ENCODE measurements at places on chromosomes 7 and 10.

- peaks cover 43% of the 10 kb centered on the region for H3K36me3 ChIP-seq
- H3K4me3 ChIP-seq, result peak overlapping the region; percentile 73
- no peak for DNase-seq
- H3K27ac ChIP-seq, result peak overlapping the region; percentile 93
Measured at GRCh38 chr10:61899663-61899996, 1.9 kb upstream of the ARID5B start.

GRCh38 chr10:14478604-14479003 lies 147.9 kb upstream of the FRMD4A start:
- no peak overlapping the region for H3K4me3 ChIP-seq
- peaks cover 39% of the 10 kb centered on the region for H3K27me3 ChIP-seq
- DNase-seq, result no peak
- no peaks in the 10 kb centered on the region for H3K36me3 ChIP-seq
- H3K4me1 ChIP-seq, result no peaks in the 10 kb centered on the region

DNA sequence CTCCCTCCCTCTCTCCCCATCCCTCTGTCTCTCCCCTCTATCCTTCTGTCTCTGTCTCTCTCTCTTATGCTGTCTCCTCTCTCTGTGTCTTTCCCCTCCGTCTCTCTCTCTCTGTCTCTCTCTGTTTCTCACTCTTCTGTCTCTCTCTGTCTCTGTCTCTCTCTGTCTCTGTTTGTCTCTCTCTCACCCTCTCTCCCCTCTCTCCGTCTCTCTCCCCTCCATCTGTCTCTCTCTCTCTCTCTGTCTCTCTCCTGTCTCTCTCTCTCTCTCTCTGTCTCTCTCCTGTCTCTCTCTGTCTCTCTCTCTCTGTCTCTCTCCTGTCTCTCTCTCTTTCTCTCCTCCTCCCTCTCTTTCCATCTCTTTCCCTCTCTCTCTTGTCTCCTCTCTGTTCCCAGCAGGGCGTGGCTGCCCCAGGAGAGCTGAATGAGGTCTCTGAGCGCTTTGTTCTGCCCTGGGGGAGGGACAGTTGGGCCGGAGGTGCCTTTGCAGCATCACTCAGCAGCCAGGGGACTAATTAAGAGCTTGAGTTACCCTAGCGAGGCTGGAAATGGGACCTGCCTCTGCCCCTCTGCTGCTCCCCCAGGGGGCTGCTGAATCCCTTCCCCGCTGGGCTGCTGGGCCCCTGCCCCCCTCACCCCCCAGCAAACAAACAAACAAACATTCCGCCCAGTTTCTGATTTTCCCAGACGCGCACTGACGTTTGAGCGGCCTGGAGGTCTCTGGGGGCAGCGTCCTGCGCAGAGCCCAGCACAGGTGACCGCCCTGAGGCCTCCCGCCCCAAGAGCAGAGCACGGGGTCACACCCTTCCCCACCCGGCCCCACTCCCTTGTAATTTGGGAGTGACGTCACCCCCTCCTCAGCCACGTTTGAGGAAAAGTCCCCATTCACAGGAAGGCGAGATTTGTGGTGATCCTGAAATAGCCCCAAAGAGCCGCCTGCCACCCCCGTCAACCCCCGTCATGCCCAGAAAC lies 68.1 kb downstream of the PDGFA start:
- peaks cover 10% of the 10 kb centered on the region for H3K4me1 ChIP-seq
- H3K27ac ChIP-seq, result no peak overlapping the region
- peaks cover 13% of the 10 kb centered on the region for H3K27me3 ChIP-seq

- H3K4me1 ChIP-seq, result peaks cover 14% of the 10 kb centered on the region
- H3K4me3 ChIP-seq, result no peak overlapping the region
- H3K27me3 ChIP-seq, result no peaks in the 10 kb centered on the region
- H3K27ac ChIP-seq, result peak overlapping the region; percentile 17
Measured at GRCh38 chr7:157309988-157310668, 26.7 kb upstream of the DNAJB6 start.

DNA sequence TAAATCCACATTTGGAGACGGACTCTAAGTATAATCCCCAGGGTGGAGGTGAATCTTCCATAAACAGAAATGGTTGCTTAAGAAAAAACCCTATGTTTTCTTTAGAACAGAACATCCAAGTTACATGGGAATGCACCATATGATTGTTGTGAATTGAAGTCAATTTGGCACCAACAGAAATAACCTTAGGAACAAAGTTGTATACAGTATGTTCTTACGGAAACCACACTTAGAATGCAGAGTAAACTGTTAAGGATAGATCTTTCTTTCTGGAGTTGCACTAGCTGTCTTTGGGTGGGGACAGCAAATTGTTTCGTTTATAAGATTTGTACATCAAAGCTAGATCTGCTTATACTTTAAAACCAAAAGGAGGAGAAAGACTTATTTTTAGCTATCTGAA lies 316.4 kb downstream of the PTEN start:
- H3K4me3 ChIP-seq, result no peak overlapping the region
- no peak for DNase-seq
- H3K36me3 ChIP-seq, result no peaks in the 10 kb centered on the region
- no peaks in the 10 kb centered on the region for H3K27me3 ChIP-seq

GRCh38 chr10:63553031-63553430 lies 31.8 kb downstream of the REEP3 start:
- no peaks in the 10 kb centered on the region for H3K36me3 ChIP-seq
- no peak overlapping the region for H3K4me3 ChIP-seq
- no peaks in the 10 kb centered on the region for H3K27me3 ChIP-seq
- peaks cover 20% of the 10 kb centered on the region for H3K4me1 ChIP-seq

- peak; percentile 46 for DNase-seq
- peaks cover 31% of the 10 kb centered on the region for H3K4me1 ChIP-seq
- peak overlapping the region; percentile 99 for H3K4me3 ChIP-seq
- H3K36me3 ChIP-seq, result peaks cover 46% of the 10 kb centered on the region
- H3K27me3 ChIP-seq, result no peaks in the 10 kb centered on the region
Measured at GRCh38 chr10:73744664-73744975, 448 bp downstream of the SEC24C start.

DNA sequence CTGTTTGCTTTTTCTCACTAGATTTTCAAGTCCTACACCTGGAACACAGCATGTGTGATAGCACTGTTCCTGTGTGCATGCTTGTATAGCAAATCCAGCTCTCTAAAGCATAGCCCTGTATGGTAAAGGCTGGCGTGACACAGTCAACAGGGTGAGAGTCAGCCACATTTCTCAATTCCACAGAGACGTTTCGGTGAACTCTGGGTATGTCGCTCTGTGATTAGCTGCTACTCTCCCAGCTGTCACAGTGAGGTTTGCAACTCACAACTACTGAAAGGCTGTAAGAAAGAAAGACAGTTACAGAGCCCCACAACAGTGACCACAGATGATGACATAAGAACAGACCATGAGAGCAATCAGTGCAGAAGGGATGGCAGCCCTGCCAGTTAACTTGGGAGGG lies 170.6 kb upstream of the IMMP2L start:
- peaks cover 35% of the 10 kb centered on the region for H3K27me3 ChIP-seq
- no peaks in the 10 kb centered on the region for H3K36me3 ChIP-seq
- DNase-seq, result no peak

DNA sequence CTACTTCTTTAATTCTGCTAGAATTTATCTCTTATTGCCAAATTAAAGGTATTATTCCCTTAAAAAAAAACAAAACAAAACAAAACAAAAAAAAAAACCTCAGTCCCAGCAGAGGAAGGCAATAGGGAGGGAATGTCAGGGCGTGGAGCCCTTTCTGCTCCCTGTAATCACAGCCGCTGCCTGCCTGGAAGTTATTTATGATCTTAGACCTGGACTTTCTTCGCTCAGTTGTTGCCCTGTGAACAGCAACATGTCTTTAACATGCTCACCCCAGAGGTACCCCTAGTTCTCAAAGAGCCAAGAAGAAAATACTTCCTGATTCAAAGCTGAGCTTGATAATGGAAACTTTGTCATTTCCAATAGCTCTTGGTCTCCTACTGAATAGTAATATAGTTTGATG lies 7.7 kb downstream of the FAM180A start:
- peaks cover 50% of the 10 kb centered on the region for H3K27me3 ChIP-seq
- H3K4me3 ChIP-seq, result no peak overlapping the region
- DNase-seq, result no peak
- no peaks in the 10 kb centered on the region for H3K36me3 ChIP-seq

DNA sequence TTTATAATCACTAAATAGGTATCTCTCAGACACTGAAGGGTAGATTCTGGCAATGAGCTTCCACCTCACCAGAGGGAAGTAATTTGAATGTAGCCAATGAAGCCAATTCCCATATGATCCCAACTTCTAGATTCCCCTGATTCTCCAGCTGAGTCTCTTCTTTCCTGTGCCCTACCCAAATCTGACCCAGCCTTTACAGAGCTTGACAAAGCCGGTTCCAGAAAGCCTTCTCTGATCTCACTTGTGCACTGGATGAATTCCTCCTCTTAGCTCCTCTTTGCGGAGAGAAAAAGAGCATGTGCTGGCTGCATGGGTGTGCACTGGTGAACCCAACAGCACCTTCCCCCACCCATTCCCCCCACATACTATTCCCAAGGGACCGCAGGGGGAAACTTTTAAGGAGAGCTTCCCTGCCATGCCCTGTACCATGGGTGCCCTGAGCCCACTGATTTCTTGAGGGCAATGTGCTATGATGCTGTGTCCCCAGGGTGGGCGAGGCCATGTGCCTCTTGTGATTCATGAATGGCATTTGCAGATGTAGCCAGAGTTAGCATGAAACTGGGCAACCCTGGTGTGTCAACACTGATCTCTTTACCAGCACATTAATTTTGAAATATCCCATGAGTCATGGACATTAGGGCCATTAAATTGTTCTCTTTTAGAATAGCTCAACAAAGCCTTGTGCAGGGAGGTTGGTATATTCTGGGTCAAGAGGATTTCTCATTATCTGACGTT lies 50.4 kb upstream of the PLEKHA1 start:
- no peak for DNase-seq
- no peaks in the 10 kb centered on the region for H3K4me1 ChIP-seq
- no peak overlapping the region for H3K4me3 ChIP-seq
- H3K27ac ChIP-seq, result no peak overlapping the region

GRCh38 chr10:113103131-113103840 lies 153.2 kb downstream of the TCF7L2 start:
- H3K36me3 ChIP-seq, result peaks cover 5% of the 10 kb centered on the region
- no peaks in the 10 kb centered on the region for H3K27me3 ChIP-seq
- H3K27ac ChIP-seq, result peak overlapping the region; percentile 22
- peak overlapping the region; percentile 14 for H3K4me3 ChIP-seq

DNA sequence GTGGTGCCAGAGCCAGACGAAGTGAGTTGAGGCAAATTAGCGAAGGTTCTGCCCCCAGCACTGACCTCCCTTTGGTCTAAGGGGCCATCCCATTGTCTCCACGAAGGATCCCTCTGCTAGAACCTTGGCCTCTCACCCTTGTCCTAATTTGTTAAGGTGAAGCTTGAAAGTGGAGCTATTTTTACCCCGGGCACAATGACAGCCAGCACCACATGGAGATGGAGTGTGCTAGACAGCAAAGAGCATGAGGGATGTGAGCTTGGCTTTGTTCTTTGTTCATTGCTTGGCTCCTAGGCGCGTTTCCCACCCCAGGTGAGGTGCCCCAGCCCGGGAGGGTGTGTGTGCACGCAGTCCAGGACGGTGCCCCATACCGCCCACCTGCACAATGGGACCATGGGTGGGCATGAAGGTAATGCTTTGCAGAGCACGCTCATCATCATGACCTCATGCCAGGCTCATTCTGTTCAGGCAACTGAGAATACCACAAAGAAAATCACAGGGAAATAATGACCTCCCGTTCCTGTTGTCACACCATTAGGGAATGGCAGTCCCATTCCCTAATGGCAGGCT lies 361.0 kb upstream of the FZD8 start:
- DNase-seq, result no peak
- no peak overlapping the region for H3K4me3 ChIP-seq
- H3K36me3 ChIP-seq, result no peaks in the 10 kb centered on the region
- no peak overlapping the region for H3K27ac ChIP-seq
- no peaks in the 10 kb centered on the region for H3K4me1 ChIP-seq
- no peaks in the 10 kb centered on the region for H3K27me3 ChIP-seq

- peaks cover 6% of the 10 kb centered on the region for H3K36me3 ChIP-seq
- no peak overlapping the region for H3K27ac ChIP-seq
- H3K4me3 ChIP-seq, result no peak overlapping the region
- DNase-seq, result no peak
- peaks cover 11% of the 10 kb centered on the region for H3K27me3 ChIP-seq
Measured at GRCh38 chr7:128681794-128682537, 9.9 kb downstream of the GARIN1A start.

- H3K36me3 ChIP-seq, result no peaks in the 10 kb centered on the region
- no peak overlapping the region for H3K4me3 ChIP-seq
- H3K27ac ChIP-seq, result no peak overlapping the region
- no peak for DNase-seq
Measured at GRCh38 chr10:2079603-2080078, 342.3 kb upstream of the ADARB2 start.

DNA sequence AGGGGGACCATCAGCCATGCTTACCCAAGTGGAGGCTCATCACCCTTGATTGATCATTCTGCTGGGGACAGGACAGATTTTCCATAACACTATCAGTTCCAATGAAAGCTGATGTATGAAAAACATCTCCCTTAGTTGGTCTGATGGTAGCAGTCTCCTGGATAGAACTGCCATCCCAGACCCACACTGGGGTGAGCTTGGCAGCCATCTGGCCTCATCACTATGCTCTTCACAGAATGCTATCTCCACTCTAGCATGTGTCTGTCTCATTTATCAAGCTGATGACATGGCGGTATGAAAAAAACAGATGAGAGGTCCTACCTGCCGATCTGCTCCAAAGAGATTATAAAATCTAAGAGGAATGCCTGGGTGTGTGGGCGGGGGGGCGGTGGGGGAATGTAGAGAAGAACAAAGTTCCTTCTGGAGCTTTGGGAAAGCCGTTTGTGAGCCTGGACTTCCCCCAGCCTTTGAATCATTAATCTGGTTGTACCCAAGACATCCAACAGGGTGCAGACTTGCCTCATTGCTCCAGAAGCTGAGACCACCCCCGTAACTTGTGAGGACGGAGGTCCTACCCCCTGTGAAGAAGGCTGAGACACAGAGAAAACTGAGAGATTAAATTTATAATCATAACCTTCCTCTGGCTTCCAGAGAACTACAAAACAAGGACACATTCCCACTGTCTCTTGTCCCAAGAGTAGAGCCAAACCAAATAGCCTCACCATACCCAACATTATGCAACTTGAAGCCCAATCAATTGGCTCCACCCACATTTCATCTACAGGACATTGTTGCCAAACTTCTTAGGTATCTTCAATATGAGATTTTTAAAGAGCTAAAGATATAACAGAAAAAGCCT lies 340.8 kb downstream of the KCNMA1 start:
- H3K27me3 ChIP-seq, result no peaks in the 10 kb centered on the region
- no peak overlapping the region for H3K4me3 ChIP-seq
- DNase-seq, result no peak
- no peak overlapping the region for H3K27ac ChIP-seq

GRCh38 chr10:129058664-129059155 lies 408.3 kb upstream of the MGMT start:
- no peaks in the 10 kb centered on the region for H3K36me3 ChIP-seq
- H3K27me3 ChIP-seq, result peaks cover 10% of the 10 kb centered on the region
- peaks cover 7% of the 10 kb centered on the region for H3K4me1 ChIP-seq
- no peak overlapping the region for H3K27ac ChIP-seq
- H3K4me3 ChIP-seq, result peak overlapping the region; percentile 51

DNA sequence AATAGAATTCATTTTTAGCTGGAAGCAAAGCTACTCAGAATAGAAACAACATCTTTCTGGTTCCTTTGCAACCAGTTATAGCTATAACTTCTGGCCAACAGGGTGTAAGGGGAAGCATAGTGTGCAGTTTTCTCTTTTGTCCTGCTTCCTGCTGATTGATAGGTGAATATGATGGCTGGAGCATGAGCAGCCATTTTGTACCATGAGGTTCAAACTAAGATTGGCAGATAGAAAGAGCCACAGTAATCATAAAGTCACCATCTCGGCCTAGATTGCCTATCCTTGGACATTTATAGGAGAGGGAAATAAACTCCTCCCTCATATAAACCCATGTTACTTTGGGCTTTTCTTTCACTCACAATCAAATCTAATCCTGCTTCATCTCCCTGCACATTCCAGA lies 102.2 kb upstream of the FGFR2 start:
- peaks cover 19% of the 10 kb centered on the region for H3K27me3 ChIP-seq
- no peak for DNase-seq
- no peak overlapping the region for H3K27ac ChIP-seq
- H3K36me3 ChIP-seq, result no peaks in the 10 kb centered on the region
- no peak overlapping the region for H3K4me3 ChIP-seq

Data from effector memory CD8-positive, alpha-beta T cell (primary cell).